ENCODE measurements at places on chromosomes 4 and X. TPM values are rescaled to one million over a fixed set of nuclear protein-coding genes. Genes with fewer than 3 reads are reported as not detected.

DNA sequence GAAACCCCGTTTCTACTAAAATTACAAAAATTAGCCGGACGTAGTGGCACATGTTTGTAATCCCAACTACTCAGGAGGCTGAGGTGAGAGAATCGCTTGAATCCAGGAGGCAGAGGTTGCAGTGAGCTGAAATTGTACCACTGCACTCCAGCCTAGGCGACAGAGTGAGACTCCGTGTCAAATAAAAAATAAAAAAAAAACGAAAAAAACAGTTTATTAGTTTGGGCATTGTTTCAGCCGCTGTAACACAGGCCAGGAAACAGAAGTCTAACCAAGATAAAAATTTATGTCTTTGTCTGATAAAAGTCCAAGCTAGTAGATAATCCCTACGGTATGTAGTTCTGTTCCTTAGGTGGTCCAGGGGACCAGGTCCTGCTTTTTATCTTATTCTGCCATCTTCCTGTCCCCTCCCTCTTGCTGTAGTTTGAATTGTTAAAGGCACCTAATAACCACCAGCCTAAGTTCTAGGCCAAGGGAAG, 21.4 kb downstream of the USO1 start:
- DNase-seq: no peak

GPRASP1 gene
- 0.46 TPM for total RNA-seq

DNA sequence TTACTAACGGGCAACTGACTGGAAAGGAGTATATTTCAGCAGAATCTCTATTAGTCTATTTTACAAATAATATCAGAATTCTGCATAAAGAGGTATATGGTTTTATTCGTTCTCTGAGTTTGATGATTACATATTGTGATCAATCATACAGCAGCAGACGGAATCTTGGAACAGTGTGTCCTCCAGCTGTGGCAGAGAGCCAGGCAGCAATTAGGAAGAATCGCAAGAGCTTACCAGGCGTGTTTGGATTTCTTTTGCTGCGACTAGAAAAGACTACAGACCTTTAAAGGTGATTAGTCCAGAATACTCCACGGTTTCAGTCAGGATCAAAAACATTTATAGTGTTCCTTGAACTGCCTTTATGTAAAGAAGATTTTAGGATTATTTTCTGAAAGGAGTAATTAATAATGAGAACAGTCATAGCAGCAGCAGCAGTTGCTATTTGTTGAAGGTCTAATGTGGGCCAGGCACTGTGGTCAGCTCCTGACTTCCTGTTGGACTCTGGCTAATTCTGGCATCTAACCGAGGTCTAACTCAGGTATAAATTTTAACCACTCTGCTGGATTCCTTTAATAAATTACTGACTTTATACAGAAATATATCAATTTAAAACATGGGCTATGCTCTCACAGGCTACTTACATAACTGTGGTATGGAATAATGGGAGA, 225.3 kb upstream of the CXorf66 start:
- DNase-seq: no peak

GRCh38 chr4:113708250-113708649, 53.3 kb downstream of the CAMK2D start:
- no peak for DNase-seq

GRCh38 chr4:27934871-27935270, 1074.2 kb downstream of the STIM2 start:
- DNase-seq: no peak

GRCh38 chr4:80301884-80302283, 33.6 kb upstream of the CFAP299 start:
- DNase-seq: no peak

- DNase-seq: no peak
These were observed 75.7 kb upstream of the ANK2 start for GRCh38 chr4:112973750-112974251.

BRS3 gene
- total RNA-seq: not detected
